ENCODE measurements at places on chromosomes 16 and 17. TPM values are rescaled to one million over a fixed set of nuclear protein-coding genes. Genes with fewer than 3 reads are reported as not detected.

Gene SHISA9
- 1.6 TPM for total RNA-seq

Gene NPIPB6
- 3.4 TPM for total RNA-seq

Gene CETP
- not detected for total RNA-seq

DNA sequence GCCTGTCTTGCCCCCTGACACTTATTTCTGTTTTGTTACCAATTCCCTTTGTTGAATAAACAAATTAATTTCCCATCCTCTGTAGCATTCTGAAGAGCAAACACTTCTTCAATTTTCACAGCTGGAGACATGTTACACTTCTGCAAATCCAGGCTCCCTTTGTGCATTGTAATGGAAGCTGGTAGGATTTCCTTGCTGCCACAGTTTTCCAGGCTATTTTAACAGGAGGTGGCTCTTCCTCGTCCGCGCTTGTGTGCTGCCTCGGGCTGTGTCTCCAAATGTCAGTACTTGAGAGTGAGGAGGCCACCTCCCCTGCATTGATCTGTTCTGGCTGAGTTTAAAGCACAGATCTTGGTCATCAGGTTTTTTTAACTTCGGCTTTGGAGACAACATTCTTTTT is 40.0 kb downstream of the SOST start:
- no peak for DNase-seq
- no peak overlapping the region for H3K27ac ChIP-seq
- no peaks in the 10 kb centered on the region for H3K27me3 ChIP-seq
- no peaks in the 10 kb centered on the region for H3K36me3 ChIP-seq

DNA sequence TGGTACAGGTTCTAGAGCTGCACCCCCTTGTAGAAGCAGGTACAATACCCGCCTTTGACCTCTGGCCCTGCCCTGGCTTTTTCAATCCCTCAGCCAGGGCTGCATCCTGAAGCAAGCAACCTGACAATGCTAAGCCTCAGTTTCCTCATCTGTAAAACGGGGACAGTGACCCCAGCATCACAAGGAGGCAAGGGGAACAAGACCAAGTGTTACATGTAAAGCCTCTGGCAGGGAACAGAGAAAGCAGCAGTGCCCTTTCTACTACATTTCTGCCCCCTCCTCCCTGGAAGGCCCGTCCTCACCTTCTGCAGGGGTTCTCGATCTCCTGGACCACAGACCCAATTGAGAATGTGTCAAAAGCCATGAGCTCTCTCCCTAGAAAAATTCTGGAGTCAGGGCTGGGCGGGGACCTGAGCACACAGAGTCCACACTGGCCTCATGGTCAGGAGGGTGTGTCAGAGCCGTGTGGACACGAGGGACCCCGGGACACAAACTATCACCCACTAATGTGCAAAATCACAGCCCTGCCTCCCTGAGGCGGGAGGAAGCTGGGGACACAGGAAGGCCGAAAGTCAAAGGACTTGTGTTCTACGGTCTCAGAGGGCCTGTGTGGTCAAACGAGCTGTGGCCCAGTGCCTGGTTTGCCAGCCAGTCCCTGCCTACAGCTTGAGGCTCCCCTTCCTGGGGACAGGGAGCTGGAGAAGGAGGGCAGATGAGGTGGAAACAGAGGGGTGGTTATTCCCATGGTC is 27.5 kb downstream of the LRRC75A start:
- H3K27me3 ChIP-seq, result peaks cover 1% of the 10 kb centered on the region
- DNase-seq, result no peak
- H3K27ac ChIP-seq, result no peak overlapping the region
- no peaks in the 10 kb centered on the region for H3K36me3 ChIP-seq

- H3K36me3 ChIP-seq, result no peaks in the 10 kb centered on the region
- no peaks in the 10 kb centered on the region for H3K27me3 ChIP-seq
- no peak overlapping the region for H3K4me3 ChIP-seq
- peaks cover 9% of the 10 kb centered on the region for H3K4me1 ChIP-seq
- no peak overlapping the region for H3K27ac ChIP-seq
Measured at GRCh38 chr16:67677712-67678111, 11.1 kb downstream of the C16orf86 start.

- no peaks in the 10 kb centered on the region for H3K36me3 ChIP-seq
- H3K4me1 ChIP-seq, result peaks cover 9% of the 10 kb centered on the region
- no peak overlapping the region for H3K27ac ChIP-seq
Measured at GRCh38 chr16:1425616-1426370, 5.1 kb upstream of the PERCC1 start.

DNA sequence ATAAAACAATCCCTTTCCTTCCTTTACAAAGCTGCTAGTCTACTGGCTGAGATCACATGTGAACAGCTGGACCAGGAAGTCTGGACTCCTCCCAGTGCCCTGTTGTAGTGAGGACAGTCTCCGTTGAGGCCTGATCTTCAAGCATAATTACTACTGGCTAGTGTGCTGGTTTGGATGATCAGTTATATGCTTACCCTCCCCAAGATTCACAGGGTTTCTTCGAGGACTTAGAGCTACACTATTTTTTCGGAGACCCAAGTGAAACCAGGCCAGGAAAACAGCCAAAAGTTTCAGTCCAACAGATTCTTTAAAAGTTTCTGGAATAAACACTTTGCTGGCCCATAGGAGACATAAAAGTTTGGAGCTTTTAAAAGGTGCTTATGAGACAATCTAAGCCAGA is 194.9 kb upstream of the CDH11 start:
- no peak overlapping the region for H3K27ac ChIP-seq
- H3K27me3 ChIP-seq, result no peaks in the 10 kb centered on the region
- H3K4me1 ChIP-seq, result peaks cover 52% of the 10 kb centered on the region
- DNase-seq, result no peak
- no peak overlapping the region for H3K4me3 ChIP-seq

GRCh38 chr17:57875290-57876022 is 25.6 kb upstream of the MRPS23 start:
- H3K4me1 ChIP-seq, result peaks cover 73% of the 10 kb centered on the region
- peaks cover 13% of the 10 kb centered on the region for H3K36me3 ChIP-seq
- H3K27me3 ChIP-seq, result no peaks in the 10 kb centered on the region
- peak overlapping the region; percentile 62 for H3K4me3 ChIP-seq
- peak overlapping the region; percentile 97 for H3K27ac ChIP-seq
- DNase-seq, result no peak

GRCh38 chr17:45573924-45574770 is 83.6 kb upstream of the PLEKHM1 start:
- peak overlapping the region; percentile 83 for H3K27ac ChIP-seq
- H3K27me3 ChIP-seq, result no peaks in the 10 kb centered on the region
- peak overlapping the region; percentile 2 for H3K4me3 ChIP-seq

DNA sequence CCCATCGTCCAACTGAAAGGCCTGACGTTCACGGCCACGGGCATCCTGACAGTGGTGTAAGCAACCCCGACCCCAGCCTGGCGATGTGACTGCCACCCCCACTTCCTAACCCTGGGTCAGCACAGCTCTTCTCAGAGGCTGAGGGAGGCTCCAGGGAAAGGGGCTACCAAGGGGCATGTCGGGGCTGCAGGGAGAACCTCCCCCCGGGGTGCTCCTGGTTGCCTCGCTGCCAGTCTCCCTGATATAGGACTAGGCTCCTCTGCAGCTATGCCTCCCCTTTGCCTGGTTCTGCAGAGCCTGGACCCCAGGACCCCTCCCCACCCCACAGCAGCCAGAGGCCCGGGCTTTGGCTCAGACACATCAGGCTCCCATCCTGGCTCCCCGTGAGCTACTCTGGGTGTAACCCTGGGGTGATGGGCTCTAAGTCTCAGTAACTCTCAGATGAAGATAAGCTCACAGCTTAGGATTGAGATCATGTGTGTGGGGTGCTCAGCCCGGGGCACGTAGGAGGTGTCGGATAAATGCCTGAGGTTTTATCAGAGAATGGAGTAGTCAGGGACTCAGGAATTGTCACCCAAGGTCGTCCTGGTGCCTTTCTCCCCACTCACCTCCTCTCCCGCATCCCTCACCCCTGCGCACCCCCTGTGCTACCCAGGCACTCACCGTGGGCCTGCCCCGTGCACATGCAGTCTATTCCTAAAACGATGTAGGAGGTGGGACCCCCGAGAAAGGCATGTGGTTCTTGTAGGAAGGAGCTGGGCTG is 10.6 kb downstream of the ITGAD start:
- DNase-seq, result no peak
- H3K27me3 ChIP-seq, result peaks cover 8% of the 10 kb centered on the region
- H3K36me3 ChIP-seq, result no peaks in the 10 kb centered on the region
- no peaks in the 10 kb centered on the region for H3K4me1 ChIP-seq
- no peak overlapping the region for H3K27ac ChIP-seq
- H3K4me3 ChIP-seq, result no peak overlapping the region

DNA sequence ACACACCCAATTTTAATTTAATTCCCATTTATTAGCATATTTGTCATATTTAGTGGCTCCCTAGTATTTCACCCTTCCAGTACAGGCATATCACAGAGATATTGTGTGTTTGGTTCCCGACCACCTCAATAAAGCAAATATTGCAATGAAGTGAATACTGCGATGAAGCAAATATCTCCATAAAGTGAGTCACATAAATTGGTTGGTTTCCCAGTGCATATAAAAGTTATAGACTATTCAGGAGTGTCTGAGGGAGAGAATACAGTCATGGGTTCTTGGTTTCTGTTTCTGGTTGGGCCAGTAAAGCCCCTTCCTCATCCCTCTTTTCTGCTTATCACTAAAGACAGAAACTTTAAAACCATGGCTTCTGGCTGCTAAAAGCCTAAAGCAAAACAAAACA is 295.4 kb upstream of the AXIN2 start:
- DNase-seq, result no peak
- H3K27ac ChIP-seq, result no peak overlapping the region
- H3K27me3 ChIP-seq, result no peaks in the 10 kb centered on the region
- no peaks in the 10 kb centered on the region for H3K36me3 ChIP-seq

DNA sequence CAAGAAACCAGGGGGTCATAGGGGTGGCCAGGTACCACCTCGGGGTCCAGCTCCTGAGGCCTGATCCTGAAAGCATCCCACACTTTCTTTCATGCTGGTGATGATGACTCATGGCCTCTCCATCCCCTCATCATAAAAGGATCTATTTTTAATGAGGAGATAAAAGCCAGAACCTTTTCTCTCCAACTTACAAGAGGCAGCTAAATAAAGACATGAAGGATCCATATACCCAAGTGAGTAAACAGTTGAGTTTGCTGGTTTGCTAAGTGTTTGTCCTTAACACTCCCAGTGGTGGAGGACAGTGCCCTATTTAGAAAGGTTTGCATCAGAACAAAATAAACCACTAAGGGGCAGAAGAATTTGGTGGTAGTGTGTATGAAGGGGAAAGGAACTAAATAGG is 383.8 kb downstream of the GRIN2A start:
- H3K27me3 ChIP-seq, result no peaks in the 10 kb centered on the region
- H3K27ac ChIP-seq, result no peak overlapping the region
- no peak overlapping the region for H3K4me3 ChIP-seq
- DNase-seq, result no peak
- H3K4me1 ChIP-seq, result no peaks in the 10 kb centered on the region
